ENCODE measurements at places on chromosomes 2 and 18. TPM values are rescaled to one million over a fixed set of nuclear protein-coding genes. Genes with fewer than 3 reads are reported as not detected.

The HK2 gene
- 11.3 TPM for total RNA-seq

The TUBB8B gene
- 5.3 TPM for total RNA-seq

The SERPINB13 gene
- not detected for total RNA-seq

The KLHL14 gene
- not detected for total RNA-seq

The OSR1 gene
- 0.07 TPM for total RNA-seq

The LRP1B gene
- total RNA-seq: not detected

The TRABD2A gene
- 5.5 TPM for total RNA-seq
